ENCODE measurements at places on chromosomes 12 and 14.
A peak's percentile ranks its signal among the peaks of the same experiment; 100 is the strongest.

DNA sequence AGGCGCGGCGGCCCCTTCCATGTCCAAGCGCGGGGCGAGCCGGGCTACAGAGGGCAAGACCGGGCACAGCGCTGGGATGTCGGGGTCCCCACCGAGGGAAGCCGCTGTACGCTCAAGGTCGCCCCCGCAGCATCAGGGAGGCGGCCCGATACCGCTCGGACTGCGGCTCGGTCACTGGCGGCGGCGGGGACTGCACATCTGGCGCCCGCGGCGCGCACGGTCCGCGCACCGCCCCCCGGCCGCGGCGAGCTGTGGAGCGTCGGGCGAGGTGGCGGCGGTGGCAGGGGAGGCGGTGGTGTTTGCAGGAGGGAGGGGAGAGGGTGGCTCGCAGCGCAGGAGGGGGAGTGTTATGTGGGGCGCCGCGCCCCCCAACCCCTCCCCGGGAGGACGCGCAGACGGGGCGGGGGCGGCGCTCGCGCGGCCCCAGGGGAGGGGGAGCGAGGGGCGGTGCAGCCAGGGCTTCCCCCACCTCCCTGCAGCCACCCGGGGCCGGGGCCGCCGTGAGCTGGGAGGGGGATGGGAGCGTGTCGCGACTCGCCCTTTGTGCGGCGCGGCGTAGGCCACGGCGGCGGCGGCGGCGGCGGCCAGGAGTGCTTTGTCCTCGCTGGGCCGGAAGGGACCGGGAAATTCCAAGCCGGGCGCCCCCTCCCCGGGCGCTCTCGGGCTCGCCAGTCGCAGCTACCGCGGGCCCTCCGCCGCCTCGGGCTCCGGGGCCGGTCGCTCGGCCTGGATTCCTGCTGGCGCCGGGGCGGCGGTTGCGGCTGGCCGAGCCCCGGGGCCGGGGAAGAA, at the start of gene NUAK1:
Gene NUAK1 (minus strand): TSS at position 322 of the 789 bp plus-strand sequence. CDS start 301 bp downstream, at position 21.
- no peak for DNase-seq

DNA sequence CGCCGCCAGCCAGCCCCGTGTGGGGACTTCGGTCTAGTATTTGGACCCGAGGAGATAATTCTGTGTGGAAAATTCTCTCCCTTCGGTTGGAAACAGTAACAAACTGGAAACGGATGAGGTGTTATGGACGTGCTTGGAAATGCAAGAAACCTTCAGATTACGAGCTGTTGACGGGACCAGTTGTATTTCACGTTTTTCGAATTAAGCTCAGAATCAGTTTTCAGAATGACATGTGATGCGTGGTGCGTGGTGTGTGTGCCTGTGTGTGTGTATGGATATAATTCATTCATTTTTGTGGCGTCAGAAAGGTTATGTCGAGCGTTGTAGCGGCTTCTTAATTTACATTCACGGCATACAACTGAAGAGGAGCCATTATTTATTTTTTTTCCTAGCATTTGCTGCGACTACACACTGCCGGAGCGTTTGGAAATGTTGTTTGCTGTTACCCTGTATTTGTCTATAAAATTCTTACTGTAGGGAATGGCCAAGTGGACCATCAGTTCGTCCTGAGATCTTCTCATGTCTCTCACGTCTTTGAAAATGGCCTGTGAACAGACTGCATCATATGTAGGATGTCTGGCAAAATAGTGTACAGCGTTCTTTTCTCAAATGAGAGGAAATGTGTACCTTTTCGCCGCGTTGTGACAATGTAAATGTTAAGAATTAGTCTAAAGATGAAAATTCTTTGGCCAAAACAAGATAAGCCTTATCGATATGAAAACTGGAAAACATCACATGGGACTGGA, 1.3 kb downstream of the TRAF3 start:
- no peak for DNase-seq

DNA sequence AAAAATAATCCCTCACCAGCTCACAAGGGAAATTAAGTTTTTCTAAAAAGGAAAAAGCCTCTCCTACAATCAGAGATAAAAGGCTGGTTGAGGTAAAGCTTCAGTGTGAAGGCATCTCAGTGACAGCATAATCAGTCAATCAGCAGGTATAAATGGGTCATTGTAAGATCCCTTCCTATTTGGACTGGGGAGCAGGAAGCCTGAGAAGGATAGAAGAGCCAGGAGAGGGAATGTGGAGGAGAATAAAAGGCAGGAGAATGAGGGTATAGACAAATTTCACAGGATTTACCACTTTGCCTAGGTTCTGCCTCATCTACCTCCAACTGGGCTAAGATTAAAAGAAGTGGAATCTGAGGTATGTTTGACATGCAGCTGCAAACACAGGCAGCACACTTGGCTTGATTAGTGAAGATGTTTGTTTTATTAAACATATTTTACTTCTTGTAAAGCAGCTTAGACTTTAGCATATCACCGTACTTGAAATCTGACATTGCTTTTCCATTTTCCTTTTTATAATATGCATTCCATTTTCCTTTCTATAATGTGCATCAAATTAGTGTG, 479.1 kb upstream of the USP15 start:
- DNase-seq: no peak

- DNase-seq: no peak
These were observed 97.1 kb upstream of the PRICKLE1 start for GRCh38 chr12:42686514-42687172.

DNA sequence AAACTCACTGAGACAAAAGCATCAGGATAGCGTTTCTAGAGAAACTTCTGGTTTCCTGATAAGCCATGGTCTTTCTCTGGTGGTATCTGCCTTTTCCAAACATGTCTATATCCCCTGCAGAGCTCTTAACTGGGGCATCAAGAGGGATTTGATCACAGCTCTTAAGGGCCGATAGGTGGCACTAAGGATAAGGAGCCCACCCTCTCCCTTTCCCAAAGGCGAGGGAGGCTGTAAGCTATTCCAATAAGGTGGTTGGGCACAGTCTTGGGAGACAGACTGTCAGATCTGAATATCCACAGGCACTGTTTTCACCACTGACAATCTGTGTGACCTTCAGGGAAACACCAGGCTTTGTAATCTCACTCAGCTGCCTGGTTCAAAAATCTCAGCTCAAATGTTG, 206.0 kb downstream of the ADGRD1 start:
- no peak for DNase-seq

DNA sequence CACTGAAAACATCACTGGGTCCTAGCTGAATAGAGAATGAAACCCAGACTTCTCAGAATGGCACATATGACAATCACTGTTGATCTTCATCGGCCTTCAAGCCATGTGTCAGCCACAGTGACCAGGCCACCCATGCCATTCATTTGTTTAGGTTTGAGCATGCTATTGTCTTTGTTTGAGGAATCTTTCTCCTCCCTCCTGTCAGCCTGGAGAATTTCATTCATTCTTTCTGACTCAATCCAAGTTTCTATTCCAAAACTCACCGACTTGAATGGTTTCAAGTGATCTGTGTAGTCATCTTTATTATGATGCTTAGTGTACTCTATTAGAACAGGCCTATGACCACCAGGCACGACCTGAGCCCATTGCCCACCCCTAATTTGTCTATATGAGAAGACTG, 106.3 kb downstream of the ETNK1 start:
- no peak for DNase-seq

DNA sequence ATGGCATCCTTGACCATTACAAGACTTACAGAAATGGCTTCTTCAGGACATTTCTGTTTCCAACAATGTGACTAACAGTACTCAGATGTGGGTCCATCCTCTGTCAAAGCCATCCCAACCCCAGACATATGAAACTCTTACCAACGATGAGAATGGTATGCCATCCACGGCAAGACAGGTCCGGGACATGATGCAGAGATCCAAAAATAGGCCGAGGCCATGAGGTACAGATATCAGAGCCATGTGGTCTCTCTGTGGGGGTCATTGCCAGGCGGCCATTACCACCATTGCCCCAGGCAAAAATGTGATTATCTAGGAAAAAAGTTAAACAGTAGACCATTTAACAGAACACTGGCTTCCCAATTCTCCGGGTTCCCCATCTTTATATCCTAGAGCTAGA, 27.5 kb downstream of the ZC2HC1C start:
- DNase-seq: no peak

GRCh38 chr12:65229441-65229840, 49.0 kb upstream of the MSRB3 start:
- no peak for DNase-seq

DNA sequence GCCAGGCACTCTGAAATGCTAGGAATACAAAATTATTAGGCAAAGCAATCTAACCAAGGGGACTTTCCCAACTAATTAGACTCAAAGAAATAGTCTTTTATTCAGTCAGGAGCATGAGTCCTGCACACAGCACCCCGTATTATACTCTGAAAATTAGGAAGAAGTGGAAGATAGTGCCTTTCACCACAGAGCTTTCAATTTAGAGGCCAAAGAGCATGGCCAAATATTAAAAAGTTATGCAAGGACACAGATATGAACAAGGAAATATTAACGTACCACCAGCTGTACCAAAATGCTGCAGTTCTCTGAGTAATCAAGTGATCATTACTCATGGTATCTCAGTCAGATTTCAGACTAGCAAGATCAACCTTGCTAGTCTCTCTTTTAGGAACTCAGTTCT, 22.6 kb upstream of the MDM2 start:
- DNase-seq: peak; percentile 94

- no peak for DNase-seq
These were observed 7.5 kb downstream of the AK7 start for GRCh38 chr14:96399405-96399804.

GRCh38 chr14:99320621-99321235, 48.7 kb upstream of the BCL11B start:
- DNase-seq: no peak

DNA sequence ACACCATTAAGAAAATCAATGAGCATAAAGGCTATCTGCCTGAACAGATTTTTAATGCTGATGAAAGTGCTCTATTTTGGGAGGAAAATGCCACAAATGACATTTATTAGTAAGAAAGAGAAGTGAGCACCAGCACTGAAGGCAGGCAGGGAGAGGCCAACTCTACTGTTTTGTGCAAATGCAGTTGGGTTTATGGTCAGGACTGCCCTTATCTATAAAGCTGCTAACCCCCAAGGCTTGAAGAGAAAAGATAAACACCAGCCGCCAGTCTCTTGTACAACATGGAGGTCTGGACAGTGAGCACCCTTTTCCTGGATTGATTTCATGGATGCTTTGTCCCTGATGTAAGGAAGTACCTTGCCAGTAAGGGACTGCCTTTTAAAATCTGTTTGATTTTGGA, 246.8 kb upstream of the SFSWAP start:
- DNase-seq: no peak

GRCh38 chr12:45216983-45217485, 1.1 kb downstream of the ANO6 start:
- DNase-seq: no peak

All from inflammatory macrophage treated with lipopolysaccharide for 1 hour (primary cell).